ENCODE measurements at places on chromosomes 4 and X.

DNA sequence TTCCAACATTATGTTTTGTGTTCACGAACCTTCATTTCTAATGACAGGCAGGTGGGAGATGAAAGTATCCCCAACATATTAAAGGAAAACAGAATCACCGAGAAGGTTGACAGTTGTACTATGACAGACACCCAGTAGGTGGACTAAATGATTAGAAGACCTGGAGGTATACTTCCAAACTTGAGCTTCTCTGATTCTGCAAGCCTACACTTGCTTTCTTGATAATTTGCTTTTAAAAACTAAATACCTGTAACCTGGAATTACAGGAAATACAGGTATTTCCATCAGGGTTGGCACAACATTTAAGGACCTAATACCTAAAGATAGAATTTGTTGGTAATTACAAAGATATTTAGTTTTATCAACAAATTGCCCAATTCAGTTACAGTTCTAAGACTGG is 43.4 kb downstream of the C4orf51 start:
- no peak for DNase-seq

GRCh38 chr4:156158747-156159146 is 205.1 kb upstream of the CTSO start:
- DNase-seq: no peak

GRCh38 chr4:183118585-183118984 is 19.5 kb downstream of the WWC2 start:
- DNase-seq: no peak

GRCh38 chr4:20506827-20507226 is 193.4 kb upstream of the PACRGL start:
- DNase-seq: no peak

DNA sequence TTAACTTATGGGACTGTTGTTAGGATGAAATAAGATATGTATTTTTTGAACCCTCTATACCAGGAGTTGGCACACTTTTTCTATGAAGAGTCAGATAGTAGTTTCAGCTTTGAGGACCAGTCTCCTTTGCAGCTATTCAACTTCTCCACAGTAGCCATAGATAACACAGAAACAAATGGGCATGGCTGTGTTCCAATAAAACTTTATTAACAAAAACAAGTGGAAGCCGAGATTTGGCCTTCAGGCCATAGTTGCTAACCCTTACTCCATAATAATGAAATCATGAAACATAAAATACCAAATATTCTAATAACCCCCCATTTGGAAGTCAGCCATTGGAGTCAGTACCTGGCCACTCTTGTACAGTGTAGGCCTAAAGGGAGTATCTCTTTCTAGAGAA is 30.6 kb downstream of the ARX start:
- DNase-seq: no peak

DNA sequence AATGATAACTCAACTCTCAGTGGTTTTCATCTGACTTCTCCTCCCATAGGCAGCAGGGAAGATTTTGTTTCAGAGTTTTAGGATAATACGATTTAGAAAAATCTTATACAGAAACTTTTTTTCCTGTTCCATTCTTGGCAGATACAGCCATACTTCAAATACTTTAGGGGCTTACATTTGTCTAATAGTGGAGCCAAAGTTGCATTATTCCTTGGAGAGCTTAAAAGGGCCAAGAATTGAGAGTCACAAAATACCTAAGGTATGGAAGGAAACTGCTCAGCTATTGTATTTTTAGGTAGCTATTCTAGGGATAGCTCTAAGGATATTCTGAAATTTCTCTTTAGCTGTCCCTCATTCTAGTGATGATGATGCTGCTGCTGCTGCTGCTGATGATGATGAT is 132.9 kb upstream of the PTCHD1 start:
- no peak for DNase-seq

Measured in forelimb muscle (tissue), 1 donor.